ENCODE measurements at places on chromosomes 4 and X.

GRCh38 chrX:13449441-13449840, 120.0 kb upstream of the EGFL6 start:
- no peak for DNase-seq

DNA sequence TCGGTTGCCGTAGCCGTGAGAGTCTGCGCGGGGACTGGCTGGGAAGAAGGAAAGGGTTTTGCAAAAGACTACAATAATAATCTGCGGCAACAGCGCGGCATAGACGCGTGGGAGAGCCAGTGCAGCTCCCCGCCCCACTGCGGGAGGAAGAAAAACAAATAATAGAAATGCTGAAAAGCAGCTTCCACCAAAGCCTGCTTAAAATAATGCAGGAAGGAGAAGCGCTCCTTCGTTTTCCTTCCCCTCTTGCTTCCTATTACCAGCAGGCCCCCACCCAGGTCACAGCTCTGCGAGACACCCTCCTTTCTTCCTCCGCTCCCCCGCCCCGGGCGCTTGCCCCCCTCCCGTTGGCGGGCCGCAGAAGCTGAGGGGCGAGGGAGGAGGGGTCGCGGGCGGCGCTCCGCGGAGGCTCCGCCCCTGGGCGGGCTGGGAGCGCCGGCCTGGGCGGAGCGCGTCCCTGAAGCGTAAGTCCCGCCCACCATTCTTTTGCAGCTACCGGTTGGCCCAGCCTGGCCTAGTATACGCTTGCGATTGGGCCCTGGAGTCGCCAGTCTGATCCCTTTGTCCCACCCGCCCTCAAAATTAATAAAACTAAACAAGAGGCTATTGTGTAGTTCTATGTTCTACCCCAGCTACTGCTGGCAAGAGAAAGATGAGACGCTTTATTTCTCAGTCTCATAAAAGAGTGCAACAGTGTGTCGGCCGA, 636 bp upstream of the AMOT start:
- DNase-seq, result peak; percentile 72

GRCh38 chrX:1242891-1243402, 25.7 kb upstream of the CSF2RA start:
- peak; percentile 39 for DNase-seq

DNA sequence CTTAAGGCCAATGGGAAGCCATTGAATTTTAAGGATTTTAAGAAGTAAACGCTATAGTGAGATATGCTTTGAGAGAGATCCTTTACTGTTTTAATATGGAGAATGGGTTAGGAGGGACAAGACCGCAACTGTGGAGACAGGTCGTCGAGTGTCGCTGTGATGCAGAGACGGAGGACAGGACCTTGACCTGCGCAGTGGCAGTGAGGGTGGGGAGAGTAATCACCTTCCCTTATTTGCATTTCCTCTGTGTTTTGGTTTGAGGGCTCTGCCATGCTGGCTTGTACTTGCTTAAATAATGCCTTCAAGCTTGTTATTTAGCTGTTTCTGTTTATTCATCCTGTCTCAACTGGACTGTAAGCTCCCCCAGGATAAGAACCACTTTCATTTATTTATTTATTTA, 345.0 kb downstream of the FBXW7 start:
- DNase-seq, result no peak

DNA sequence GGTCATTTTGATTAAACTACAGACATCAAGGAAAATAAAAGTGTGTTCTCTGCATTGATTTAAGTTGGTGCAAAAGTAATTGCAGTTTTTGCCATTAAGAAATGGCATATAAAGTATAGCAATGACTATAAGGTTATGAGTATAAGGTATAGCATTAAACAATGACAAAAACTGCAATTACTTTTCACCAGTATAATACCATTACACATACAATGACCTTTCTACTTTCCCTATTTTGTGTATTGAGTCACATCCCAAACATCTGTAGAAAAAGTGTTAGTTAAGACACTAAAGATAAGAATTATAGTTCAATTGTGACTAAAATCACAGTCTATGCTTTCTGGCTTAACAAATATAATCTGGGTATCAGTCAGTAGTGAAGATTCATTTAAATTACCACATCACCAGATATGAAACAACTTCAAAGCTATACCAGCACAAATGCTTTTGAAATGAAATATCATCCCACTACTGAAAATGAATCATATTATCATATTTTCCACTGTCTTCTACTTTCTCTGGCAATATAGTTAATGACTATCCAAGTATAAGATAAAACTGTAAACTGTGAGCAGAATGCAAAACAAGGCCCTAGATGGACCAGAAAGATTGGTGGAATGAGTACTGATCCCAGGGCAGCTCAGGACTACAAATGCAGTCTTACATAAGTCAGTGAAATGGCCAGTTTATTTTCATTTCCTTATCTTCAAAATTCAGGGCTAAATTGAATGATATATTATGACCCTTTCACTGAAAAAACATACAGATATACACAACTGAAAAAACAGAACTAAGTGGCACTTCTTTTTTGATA, 241.1 kb downstream of the ANTXR2 start:
- no peak for DNase-seq

- DNase-seq, result no peak
These were observed 90.4 kb downstream of the SLC16A2 start for GRCh38 chrX:74511704-74512103.

GRCh38 chr4:26035921-26036320, 121.9 kb downstream of the SMIM20 start:
- DNase-seq, result no peak

- no peak for DNase-seq
These were observed 243.1 kb upstream of the FTHL17 start for GRCh38 chrX:31314921-31315320.

- no peak for DNase-seq
These were observed 8.6 kb downstream of the FAM200B start for GRCh38 chr4:15690020-15690809.

- DNase-seq, result no peak
These were observed 35.0 kb downstream of the CCDC158 start for GRCh38 chr4:76385974-76386373.

DNA sequence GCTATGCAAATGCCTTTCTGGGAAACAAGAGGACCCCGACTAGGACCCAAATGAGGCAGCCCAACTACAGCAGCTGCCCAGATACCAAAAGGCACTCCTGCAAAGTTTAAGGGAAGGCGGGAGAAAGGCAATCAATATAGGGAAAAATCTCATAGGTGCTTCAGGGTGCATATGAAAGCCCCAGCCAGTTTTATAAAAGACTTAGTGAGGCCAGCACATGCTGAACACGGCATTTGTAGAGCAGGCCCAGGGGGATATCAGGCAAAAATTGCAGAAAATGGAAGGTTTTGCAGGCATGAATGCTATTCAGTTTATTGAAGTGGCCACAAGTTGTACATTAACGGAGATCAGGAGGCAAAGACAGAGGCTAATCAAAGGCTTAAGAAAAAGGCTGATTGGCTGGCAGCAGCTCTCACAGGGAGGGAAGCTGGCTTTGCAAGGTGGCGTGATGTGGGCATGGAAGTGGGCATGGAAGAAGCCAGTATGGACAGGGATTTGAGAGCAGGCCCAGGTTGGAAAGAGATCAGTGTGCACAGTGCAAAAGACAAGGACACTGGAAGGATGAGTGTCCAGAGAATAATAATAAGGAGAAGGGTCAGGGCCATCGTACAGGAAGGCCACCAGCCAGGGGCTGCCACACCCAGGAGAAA, 37.7 kb upstream of the UGT2B7 start:
- DNase-seq, result no peak

GRCh38 chrX:45689971-45690370, 489.3 kb upstream of the DIPK2B start:
- DNase-seq, result no peak

GRCh38 chr4:66649236-66649635, 896.1 kb downstream of the CENPC start:
- DNase-seq, result no peak

GRCh38 chr4:71270901-71271300, 67.9 kb upstream of the SLC4A4 start:
- DNase-seq, result peak; percentile 18

DNA sequence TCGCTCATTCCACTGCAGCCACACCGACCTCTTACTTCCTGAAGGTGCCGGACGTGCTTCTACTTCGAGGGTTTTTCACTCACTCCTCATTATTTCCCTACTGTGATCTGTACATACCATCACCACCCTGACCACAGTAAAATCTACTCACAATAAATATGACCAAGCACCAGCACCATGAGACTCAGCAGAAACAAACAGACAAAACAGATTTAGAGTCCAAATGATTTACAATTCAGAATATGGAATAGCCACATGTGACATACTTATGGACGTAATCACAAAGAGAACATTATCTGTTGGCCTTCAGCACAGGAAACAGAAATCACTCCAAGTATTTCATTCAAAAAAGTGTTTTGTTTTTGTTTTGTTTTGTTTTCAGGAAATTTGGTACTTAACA, 16.1 kb upstream of the KLB start:
- no peak for DNase-seq

DNA sequence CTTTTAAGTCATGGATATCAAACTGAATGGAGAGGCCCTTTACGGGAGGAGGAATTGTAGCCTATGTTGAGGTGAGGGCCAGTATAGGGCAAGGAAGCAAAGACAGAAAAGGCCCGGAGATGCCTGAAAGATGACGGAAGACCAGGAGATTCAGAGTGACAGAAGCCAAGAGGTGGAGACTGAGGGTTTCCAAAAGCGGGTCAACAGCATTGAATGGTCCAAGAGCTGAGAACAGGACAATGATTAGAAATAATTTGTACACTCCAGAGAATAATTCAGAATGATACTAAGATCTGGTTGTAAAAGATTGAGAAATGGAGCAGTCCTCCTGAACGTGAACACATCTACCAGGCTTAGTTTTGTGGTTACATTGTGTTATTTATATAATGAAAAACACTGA, 45.5 kb upstream of the ZNF518B start:
- no peak for DNase-seq

Measured in stimulated activated CD4-positive, alpha-beta T cell treated with anti-CD3 and anti-CD28 coated beads, Interleukin-2, amount 100 ng/mL, for 24 hours (primary cell).